ENCODE measurements at places on chromosomes 6 and 20.

- DNase-seq, result no peak
Measured at GRCh38 chr6:21996425-21997118, 300.3 kb downstream of the PRL start.

- DNase-seq, result no peak
Measured at GRCh38 chr20:17644451-17644850, 37.6 kb downstream of the RRBP1 start.

DNA sequence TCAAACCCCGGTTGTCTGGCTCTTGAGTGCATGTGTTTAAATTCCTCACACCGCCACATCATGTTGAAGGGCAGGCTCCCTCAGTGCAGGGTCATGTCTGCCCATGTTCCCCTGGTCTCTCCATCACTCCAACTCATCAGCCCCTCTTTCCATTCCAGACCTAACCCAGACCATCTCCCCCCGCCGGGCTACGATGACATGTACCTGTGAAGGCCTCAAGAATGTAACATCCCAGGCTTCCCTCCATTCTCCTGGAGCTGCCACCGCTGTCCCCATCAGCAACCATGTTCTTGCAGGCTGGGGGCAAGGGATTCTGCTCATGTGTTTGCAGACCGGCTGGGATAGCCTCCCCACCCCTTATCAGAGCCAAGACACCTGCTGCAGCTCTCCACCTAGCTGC lies 19.9 kb downstream of the TMEM74B start:
- no peak for DNase-seq

DNA sequence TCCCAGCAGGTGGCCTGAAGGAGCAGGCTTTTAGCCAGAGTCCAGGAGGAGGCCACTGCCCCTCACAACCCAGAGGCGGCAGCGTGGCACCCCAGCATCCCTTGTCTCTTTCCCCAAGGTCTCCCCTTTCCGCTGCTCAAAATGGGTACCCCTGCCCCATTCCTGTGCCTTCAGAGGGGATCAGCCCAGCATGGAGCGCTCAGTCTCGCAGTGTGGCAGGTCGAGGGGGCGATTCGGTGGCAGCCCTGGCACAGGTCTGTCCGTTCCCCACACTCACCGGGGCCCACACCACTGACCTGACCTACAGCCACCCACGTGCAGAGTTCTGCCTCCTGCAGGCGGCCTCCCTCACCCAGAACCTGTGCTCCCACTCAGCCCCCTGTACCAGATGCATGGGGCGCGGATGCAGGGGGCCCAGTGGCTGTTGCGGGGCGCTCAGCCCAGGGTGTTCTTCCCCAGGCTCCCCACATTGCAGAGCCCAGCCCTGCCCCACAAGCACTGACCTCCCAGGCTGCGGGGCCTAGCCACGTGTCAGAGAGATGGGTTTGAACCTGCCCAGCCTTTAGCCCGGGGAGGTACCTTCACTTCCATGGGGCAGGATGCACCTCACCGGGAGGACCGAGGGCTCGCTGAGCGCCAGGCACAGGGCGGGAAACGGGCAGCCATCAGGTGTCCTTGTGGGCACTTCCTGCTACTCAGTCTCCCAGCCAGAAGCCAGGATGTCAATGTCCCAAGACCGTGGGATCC lies 41.8 kb downstream of the DSTN start:
- DNase-seq, result no peak

DNA sequence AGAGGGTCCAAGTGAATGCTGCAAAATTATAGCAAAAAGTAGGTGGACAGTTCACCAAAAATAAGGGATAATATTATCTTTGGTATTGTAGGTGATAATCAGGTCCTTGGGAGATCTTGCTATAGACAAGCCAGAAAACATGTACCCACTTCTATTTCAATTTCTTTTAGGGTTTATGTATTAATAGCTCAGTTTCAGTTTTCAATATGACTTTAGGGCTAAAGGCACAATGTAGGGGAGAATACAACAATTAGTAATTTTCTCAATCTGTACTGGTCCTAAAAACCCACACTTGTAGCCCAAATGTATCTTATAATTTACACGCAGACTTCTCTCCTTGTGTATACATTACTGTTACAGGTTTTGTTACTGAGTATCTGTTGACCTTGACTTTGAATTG lies 307.0 kb upstream of the ID4 start:
- no peak for DNase-seq

DNA sequence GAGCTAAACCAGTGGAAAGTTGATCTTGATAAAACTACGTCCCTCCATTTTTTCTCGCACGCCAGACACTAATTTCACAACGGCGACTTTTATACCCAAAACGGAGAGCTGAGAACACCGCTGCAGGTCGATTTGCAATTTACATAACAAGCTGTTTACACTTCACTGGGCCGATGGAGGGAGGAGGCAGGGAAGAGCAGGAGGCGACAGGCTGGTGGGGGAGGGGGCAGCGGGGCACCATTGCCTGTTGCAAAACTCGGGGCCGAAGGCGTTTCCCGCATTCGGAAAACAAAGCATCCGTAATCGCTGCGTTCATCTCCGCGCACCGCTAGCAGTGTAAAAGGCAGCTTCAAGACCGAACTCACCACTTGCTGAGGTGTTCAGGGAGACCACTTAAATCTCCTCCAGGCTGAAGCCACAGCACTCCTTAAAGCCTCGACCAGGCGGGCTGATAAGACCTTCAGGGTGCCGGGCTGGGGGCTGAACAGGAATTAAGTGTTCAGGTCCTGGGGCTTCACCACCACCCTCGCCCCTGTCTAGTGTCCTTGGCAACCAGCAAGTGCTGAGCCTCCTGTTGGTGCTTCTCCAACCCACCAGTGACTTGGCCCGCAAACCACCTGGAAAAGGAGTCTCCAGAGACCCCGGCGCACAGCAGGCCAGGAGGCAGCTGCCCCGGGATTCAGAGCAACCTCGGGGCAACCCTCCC lies 2.0 kb upstream of the FOXC1 start:
- no peak for DNase-seq

DNA sequence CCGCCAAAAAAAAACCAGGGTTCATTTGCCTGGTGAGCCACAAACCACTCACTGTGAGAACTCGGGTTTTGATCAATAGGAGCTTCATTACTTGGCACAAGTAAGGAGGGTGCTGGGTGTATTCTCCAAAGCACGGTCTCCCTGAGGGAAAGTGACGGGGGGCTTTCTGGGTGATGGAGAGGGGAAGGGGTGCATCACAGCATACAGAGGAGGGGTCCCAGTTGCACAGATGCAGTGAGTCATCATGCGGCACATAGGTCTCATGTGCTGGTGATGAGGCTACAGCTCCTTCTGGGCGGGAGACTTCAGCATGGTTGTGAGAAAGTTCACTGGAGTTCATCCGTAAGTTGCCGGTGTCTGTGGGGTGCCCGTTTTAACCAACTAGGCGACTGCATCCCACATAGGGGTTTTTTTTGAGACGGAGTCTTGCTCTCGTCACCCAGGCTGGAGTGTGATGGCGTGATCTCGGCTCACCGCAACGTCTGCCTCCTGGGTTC lies 36.2 kb downstream of the SUN5 start:
- no peak for DNase-seq

- peak; percentile 83 for DNase-seq
Measured at GRCh38 chr20:23029324-23029723, 5.8 kb upstream of the SSTR4 start.

GRCh38 chr6:43189776-43190304 lies 7.8 kb downstream of the CUL9 start:
- DNase-seq, result no peak

- DNase-seq, result no peak
Measured at GRCh38 chr6:4973982-4974745, 29.7 kb downstream of the RPP40 start.

DNA sequence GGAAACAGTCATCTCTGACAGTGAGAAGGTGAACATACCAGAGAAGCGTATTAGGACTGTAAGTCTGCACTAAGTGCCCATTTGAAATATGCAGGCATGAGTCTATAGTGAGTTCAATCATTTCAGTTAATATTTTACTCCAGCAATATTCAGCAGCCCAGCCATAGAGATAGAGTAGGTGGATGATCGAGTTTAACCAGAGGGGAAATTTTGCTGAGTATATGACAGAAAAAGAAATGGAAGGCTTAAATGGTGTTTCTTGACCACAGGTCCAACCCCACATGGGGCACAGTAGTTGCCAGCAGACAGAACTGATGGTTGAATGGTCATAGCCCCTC lies 39.8 kb downstream of the KIF6 start:
- no peak for DNase-seq

DNA sequence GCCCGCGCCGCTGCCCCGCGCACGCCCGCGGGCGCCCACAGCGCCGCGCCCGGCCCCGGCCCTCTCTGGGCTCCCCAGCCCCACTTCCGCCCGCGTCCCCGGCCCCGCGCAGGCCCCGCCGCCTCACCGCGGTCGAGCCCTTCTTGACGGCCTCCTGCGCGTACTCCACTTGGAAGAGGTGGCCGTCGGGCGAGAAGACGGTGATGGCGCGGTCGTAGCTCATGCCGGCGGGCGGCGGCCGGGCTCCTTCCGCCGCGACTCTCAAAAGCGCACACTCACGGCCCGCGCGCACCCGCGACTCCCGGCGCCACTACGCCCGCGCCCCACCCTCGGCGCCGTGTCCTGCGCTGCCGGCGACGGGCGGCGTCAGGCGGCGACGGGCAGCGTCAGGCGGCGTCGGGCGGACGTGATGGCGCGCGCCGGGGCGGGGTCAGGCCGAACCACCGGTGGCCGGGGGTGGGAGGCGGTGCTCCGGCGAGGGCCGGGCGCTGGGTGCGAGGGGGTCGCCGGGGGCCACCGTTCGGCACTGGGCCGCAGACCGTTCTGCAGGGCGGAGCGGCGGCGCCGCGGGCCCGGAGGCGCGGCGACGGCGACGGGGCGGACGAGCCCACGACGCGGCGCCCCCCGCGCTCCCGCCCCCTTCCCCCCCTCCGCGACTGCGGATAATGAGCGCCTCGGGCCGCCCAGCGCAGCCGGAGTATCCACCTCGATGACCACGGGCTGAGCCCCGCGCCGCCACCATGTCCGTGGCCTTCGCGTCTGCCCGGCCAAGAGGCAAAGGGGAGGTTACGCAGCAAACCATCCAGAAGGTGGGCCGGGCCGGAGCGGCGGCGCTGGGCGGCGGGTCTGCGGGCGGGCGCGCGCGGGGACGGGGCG lies at the start of the genes PSMA7 and SS18L1:
Gene PSMA7 (minus strand): TSS at position 314 of the 876 bp plus-strand sequence. CDS start 91 bp downstream, at position 223.
Gene SS18L1 (plus strand): TSS at position 689 of the 876 bp plus-strand sequence. CDS start 52 bp downstream, at position 741.
- DNase-seq, result peak; percentile 92

GRCh38 chr6:142378138-142378875 lies 76.5 kb downstream of the ADGRG6 start:
- peak; percentile 50 for DNase-seq

DNA sequence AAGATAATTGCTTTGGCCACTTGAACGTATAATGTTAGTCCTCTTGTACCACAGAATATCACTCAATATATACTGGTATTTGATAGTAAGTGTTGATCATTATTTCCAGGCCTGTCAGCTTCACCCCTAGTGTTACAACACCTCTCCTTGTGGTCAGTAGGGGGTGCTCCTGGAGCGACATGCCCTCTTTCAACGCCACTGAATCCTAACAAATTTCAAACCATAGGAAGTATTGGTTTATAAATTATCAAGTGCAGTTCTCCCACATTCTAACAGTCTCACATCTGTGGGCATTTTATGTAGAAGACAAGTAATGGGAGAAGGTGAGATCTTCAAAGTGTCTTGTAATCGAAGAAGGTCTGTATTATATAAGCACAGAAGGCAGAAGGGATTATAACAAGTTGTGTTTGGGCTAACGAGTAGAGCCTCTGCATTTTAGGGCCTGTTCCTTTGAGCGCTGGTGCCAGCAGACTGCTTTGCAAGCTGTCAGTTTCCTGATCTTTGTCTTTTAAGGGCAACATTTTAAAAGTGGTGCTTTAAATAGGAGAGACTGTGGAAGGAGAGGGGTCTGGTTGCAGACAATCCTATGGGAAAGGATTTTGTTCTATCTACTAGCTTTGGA lies 57.1 kb upstream of the CEP162 start:
- DNase-seq, result no peak

GRCh38 chr20:50678169-50678898 lies 13.0 kb downstream of the RIPOR3 start:
- DNase-seq, result no peak

- DNase-seq, result no peak
Measured at GRCh38 chr6:156029286-156029985, 573.8 kb upstream of the NOX3 start.

- DNase-seq, result no peak
Measured at GRCh38 chr6:166566026-166567011, 20.2 kb downstream of the RAMACL start.

- DNase-seq, result no peak
Measured at GRCh38 chr6:31114970-31115849, 610 bp downstream of the PSORS1C1 start.

GRCh38 chr6:167565884-167566599 lies 241.2 kb downstream of the TTLL2 start:
- no peak for DNase-seq

DNA sequence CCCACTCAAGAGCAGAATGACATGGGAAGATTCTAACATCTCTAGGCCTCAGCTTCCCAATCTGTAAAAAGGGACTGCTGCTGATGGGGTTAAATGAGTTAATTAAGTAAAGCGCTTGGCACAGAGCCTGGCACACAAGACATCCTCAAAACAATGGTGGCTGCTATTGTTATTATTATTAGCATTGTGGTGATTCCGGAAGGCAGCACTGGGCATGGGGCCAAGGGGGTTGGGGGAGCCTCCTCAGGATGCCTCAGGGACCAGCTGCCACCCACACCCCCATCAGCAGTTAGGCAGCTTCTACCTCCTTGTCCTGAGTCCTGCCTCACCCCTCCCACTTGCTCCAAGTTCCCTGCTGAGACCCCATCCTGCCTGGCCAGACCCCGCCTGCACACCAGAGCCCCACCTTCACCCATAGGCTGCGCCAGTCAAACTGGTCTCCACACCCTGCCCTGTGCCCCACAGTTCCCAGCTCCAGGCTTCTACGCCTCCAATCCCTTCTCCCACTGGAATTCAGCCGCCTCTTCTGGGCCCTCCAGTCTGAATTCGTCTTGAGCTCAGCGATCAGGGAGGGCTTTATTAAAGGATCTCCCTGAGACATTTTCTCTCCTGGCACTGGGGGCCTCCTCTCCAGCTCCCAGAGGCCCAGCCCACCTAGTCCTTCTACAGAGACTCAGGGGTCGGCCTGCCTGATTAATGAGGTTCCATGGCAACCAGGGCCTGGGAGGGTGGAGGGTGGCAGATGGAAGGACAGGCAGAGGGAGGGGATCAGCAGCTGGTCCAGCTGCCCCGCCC lies 1.5 kb downstream of the E2F1 start:
- DNase-seq, result no peak

DNA sequence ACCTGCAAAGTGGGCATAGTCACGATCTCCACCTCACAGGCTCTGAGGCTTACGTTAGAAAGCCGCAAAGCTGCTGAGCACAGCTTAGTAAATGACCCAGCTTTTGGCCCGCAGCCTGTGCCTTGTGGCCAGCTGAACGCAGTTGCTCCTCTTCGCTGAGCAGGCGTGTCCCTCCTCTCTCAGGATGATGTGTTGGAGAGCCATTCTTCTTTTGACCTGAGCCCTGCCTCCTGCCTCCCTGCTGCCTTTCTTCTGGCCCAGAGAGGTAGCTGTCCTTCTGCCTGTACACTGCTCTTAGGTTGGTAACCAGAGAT lies 47.6 kb upstream of the MYL9 start:
- no peak for DNase-seq

- no peak for DNase-seq
Measured at GRCh38 chr6:129863664-129864063, 2.5 kb upstream of the TMEM244 start.

- DNase-seq, result no peak
Measured at GRCh38 chr6:152426276-152426675, 210.9 kb downstream of the SYNE1 start.

Data from suppressor macrophage treated with lipopolysaccharide for 1 hour (primary cell).